NCI-H1092 (cell line): ENCODE measurements at places on chromosomes 16 and 17.

DNA sequence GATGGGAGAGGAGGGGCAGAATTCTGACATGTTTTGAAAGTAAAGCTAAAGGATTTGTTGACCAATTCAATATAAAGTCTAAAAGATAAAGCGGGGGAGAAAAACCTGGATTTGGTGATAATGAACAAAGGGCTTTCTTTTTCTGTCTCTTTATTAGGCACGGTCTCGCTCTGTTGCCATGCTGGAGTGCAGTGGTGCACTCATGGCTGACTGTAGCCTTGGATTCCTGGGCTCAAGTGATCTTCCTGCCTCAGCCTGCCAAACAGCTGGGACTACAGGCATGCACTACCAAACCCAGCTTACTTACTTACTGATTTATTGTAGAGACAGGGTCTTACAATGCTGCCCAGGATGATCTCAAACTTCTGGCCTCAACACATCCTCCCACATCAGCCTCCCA is 7.5 kb downstream of the CDR2 start:
- no peak for DNase-seq

GRCh38 chr16:52832771-52833170 is 219.9 kb downstream of the CHD9NB start:
- no peak for DNase-seq

DNA sequence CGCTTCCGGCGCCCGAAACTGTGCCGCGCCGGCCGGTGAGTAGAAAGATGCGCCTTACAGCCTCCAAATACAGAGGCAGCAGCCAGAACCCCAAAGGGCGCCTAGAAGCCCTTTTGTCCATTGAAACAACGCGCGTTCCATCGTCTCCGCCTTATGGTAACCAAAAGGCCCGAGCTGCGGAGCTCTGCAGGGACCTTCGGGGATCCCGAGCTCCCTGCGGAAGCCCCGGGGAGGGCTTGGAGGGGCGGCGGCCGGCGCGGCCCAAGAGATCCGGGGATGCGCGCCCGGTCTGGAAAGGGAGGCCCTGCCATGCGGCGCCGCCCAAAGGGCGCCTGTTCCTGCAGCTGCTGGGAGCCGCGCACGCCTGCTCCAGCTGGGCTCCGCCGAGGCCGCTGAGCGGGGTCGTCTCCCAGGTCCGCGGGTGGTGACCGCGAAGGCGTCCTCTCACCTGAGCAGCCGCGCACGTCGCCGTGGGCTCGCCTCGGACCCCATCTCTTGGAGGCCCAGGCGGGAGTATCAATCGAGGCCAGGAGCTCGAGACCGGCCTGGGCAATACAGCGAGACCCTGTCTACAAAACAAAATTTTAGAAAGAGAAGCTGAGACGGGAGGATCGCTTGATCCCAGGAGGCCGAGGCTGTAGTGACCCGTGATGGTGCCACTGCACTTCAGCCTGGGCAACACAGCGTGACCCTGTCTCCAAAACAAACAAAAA is 742 bp upstream of the FBXO31 start:
- DNase-seq, result peak; percentile 73

DNA sequence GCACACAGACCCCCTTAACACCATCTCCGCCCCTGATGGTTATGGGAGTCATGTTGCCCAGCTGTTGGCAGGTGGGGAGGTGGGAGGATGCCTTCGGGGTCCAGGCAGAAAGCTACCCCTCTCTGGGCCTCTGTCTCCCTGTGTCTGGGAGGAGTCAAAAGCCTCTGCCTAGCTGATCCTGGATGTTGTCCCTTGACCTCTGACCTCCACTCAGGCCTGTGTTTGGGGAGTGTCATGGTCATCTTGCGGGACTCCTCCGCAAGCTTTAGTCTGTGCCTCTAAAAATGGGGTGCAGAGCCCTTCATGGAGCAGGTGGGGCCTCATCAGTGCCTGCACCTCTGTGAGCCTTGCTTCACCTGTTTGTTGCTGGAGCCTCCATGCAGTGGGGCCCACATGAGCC is 3.8 kb downstream of the LLGL1 start:
- DNase-seq, result no peak

- no peak for DNase-seq
Observed at GRCh38 chr16:23667355-23667659, 11.4 kb upstream of the PLK1 start.

- no peak for DNase-seq
Observed at GRCh38 chr16:7637446-7637845, 304.8 kb downstream of the RBFOX1 start.

DNA sequence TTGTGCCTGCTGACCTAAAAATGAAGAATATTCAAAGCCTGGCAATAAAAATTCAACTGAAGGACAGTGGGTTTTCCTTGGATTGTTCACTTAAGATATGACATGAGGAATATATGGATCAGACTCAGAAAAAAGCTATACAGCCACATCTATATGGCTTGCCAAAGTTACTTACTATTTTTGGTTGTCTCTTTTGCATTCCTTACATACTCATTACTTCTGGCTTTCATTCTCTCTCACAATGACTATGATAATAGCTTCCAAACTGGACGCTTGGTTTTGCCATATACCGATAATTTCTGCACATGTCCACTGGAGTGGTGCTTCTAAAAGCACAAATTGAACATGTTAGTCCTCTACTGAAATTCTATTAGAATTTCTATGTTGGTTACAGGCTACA is 664.9 kb downstream of the CDH8 start:
- DNase-seq, result no peak

- DNase-seq, result no peak
Observed at GRCh38 chr17:57046749-57047148, 38.3 kb upstream of the AKAP1 start.

GRCh38 chr16:75252946-75253911 is 1.8 kb upstream of the BCAR1 start:
- no peak for DNase-seq

- no peak for DNase-seq
Observed at GRCh38 chr16:67804853-67805542, 1.4 kb downstream of the RANBP10 start.

DNA sequence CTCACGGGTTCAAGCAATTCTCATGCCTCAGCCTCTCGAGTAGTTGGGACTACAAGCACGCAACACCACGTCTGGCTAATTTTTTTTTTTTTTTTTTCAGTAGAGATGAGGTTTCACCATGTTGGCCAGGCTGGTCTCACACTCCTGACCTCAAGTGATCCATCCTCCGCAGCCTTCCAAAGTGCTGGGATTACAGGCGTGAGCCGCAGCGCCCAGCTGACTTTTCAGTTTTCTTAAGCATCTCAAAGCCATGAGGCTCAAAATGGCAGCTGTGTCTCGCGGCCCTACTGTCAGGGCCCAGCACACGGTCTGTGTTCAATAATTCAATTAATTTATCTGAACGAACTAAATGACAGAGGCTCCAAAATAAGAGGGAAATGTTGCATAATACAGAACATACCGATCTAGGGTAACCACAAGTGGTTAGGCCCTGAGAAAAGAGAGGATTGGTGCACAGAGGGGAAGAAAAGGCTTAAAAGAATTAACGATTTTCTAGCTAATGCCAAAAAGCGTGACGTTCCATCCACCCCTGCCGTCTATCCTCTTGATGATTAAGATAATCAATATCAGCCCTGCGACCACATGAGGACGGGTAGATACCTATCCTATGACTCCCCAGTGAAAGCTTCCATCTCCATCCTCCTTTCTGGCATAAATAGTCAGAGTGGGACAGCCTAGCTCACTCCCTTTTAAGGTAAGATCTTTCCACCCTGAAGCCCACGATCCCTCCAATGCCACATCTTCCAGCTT is 136.9 kb downstream of the SLC39A11 start:
- DNase-seq, result no peak

DNA sequence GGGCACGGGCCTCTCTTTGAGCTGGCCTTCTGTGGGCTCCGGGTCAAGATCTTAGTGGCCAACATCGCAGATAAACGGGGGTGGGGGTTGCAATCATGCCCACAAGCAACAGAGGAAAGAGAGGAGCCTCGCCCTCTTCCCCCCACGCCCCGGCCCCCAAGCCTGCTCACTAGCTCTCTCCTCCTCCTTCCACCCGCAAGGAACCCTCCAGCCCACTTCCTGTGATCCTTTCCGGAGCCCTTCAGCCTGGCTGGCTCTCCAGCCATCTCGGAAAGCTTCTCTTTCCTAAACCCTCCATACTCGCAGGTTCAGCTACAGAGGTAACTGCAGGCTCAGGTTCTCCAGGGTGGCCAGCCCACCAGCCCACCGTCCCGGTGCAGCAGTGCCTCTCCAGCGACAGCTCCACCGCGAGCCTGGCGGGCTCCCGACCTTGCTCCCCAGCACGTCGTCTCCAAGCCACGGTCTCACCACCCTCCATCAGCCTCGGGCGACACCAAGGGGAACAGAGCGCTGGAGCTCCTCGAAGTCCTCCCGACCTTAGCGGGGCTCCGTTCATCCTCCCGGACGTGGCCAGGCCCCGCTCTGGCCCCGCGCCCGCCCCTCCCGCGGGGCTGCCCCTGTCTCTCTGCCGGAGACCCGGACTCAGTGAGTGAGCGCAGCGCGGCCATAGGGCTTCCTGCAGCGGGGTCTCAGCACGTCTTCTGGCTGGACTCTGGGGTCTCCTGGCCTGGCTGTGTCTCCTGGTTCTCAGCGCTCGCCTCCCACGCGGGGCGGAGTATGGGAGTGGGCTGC is 12.9 kb upstream of the ODF4 start:
- DNase-seq, result no peak

GRCh38 chr16:79537584-79537983 is 63.0 kb downstream of the MAF start:
- no peak for DNase-seq

GRCh38 chr16:81481207-81481821 is 36.7 kb downstream of the CMIP start:
- DNase-seq, result no peak

DNA sequence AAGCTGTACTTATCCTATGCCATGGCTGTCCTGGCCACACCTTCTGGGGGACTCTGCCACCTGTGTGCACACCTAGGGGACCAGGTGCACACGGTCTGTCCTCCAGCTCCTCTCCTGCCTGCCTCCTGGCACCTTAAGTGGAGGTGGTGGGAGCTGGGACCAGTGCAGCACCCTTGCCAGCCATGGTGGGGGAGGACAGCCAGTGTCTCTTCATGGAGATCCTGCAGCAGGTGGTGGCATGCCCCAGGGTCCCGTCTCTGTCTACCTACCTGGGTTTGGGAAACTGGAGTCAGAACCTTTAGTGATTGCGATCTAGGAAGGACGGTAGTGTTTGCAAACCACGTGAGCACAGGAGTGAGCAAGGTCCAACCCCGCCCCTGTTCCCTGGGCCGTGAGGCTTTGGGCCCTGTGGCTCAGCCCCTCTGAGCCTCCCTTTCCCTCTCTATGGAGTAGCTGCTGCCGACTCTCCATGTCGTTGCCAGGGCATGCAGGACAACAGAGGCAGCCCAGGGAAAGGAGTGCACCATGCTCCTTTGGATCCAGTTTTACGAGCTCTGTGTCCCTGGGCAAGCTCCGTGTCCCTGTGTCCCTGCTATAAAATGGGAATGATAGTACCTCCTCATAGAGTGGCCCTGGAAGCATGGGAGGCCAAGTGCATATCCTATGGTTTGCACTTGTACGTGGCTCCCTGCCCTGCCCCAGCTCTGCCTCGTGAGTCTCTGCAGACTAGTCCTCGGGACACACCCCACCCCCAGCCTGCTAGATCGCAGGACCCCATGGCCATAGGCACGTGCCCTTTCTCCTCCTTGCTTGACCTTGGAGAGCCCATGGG is 7.1 kb downstream of the ADGRG1 start:
- no peak for DNase-seq

DNA sequence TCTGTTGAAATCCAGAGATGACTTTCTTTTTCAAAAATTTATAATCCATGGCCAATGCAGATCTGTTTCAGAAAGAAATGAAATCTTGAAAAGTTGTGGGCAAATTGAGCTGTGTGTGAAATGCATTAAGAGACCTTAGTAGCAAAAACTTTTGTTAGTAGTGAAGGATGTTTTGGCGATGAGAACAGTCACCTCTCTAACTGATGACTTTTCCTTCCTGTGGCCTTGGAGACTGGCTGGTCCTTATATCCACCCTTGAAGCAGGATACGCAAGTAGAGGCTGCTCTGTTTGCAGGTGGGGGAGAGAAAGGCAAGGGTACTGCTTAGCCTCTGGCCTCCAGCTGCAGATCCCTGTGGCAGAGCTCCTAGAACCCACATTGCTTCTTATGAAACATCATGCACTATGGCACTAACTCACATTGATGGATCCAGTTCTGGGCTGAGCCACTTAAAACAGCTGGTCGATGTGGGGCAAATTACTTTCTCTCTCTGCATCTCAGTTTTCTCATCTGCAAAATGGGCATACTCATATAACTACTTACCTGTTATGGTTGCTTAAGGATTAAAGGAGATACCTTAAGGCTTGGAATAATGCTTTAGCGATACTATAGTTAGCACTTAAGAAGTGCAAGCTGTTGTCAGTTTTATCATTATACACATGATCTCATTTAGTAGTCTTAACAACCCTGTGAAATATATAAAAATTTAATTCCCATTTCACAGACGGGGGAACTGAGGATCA is 89.3 kb downstream of the SDR42E1 start:
- DNase-seq, result no peak

DNA sequence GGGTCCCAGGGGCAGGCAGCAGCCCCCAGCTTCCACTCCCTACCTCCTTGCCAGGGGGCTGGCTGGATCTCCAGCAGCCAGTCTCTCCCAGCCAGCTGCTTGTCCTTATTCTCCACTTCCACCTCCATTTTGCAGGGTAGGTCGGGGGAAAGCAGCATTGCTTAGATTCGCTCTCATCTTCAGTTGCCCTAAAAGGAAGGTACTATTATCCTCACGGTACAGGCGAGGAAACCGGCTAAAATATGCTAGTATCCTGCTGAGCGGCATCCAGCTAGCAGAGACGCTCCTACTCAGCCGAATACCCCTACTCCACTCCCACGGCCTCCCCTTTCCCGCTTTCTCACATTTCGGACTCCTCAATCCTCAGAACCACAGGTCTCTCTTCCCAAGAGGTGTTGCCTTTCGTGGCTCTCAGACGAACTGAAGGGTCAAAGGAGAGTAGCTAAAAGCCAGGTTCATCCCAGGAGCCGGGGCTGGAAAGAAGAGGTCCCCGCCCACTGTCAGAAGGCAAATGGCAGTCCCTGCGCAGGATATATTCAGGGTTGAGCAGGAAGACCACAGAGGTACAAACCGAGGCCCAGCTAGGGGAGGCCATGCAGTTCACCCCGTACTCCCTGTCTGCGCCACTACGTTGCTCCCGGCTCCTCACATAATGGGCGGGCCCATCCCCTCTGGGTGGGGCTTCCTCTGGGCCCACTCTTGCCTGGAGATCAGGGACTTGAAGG is 1.7 kb upstream of the RAB11FIP4 start:
- DNase-seq, result no peak

GRCh38 chr16:26058326-26058725 is 366.6 kb downstream of the HS3ST4 start:
- DNase-seq, result no peak

DNA sequence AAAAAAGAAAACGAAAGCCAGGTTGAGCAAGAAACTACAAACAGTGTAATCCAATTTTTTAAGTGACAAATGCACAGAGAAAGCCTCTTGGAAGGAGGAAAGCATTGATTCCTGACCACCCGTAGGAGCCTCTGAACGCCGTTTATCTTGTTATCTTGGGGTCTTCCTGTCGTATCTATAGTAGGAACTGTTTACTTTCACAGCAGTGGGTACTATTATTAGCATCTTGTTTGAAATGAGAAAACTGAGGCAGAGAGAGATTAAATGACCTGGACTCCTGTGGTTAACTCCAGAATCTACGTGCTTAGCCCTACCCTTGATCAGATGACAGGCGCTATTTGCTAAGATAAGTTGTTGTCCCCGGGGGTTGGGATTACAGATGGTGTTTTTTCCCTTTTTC is 196.7 kb upstream of the FOXF1 start:
- DNase-seq, result no peak

GRCh38 chr16:78211946-78212345 is 112.5 kb downstream of the WWOX start:
- no peak for DNase-seq
